ENCODE measurements at places on chromosomes 5 and 9.

DNA sequence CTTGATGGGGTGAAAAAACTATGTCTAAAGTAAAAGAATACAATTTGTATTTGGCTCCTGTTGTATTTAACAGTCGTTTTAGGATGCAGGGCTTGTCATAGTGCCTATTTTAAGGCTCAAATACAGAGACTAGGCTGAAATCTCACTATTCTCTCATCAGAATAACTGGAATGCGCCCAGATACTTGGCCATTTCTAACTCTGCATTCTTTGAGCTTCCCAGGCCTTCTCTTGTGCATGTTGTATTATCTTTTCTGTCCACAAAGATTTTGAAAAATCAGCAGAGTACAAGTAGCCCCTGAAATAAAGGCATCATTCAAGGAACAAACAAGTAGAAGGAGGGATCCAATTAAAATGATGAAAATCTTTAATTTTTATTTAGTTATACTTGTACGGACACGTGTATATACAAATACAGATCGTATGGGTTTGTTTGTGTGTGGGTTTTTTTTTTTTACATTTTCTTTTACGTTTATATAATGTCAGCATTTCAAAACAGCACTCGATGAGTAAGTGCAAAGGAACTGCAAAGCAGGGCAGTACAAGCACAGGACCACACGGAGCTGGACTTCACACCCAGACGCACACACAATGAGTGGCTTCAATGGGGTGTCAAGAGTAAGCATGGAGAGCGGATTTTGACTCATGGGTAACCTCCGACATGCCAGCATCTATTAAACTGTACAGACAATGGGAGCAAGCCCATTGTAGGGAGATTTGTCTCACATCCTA is 294.0 kb downstream of the EFNA5 start:
- no peak for DNase-seq

DNA sequence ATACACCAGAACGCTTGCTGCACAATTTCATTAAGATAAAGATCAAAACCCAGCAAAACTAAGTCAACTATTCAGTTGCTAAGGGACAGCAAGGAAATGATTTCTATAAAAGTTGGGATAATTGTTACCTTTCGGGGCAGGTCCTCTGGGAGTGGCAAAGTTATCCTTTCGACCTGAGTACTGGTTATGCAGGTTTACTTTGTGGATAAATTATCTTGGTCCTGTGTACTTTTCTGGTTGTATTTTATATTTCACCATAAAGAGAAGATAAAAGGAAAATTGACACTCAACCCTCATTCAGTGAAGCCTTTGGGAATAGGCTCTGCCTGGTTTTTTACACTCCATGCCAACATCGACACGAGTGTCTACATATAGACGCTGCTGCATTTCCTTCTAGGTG is 146.5 kb downstream of the SYK start:
- DNase-seq = no peak

DNA sequence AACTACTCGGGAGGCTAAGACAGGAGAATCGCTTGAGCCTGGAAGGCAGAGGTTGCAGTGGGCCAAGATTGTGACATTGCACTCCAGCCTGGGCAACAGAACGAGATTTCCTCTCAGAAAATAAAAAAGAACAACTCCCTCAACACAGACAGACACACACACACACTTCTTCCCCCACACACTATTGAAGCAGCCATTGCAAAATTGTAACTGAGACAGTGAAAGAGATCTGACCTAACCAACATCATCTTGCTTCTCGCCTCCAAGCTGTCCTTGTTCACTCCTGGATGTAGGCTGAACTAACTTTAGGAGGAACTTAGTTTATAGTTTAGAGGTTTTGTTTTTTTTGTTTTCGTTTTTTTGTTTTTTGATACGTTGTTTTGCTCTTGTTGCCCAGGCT is 13.0 kb upstream of the PLIN2 start:
- DNase-seq = no peak

- no peak for DNase-seq
Observed at GRCh38 chr5:9499498-9499876, 46.4 kb downstream of the SEMA5A start.

GRCh38 chr5:17276445-17276844 is 59.0 kb downstream of the BASP1 start:
- DNase-seq = no peak

DNA sequence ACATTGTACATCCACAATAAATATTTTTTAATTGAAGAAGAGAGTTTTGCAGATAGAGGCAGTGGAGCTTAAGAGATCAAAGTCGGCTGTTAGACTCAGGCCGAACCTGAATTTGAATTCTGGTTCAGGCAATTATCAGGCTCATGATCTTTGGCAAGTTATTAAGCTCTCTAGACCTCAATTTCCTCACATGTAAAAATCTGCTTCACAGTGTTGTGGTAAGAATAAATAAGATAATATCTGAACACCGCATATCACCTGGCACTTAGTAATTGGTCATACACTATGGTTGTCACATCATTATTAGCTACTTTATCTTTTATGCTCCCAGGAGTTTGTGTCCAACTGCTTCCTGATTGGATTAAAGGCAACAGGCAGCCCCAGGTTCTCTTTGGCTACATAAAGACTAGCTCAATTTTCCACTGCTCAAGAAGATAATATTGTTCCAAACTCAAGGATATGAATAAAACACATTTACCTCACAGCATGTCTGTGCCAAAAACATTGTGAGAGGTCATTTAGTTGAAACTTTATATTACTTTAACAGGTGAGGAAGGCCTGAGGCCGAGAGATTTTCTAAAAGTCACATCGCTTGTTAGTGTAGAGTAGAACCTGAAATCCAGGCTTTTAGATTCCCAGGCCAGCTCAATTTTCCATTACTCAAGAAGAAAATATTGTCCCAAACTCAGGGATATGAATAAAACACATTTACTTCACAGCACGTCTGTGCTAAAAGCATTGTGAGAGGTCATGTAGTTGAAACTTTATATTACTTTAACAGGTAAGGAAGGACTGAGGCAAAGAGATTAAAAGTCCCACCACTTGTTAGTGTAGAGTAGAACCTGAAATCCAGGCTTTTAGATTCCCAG is 289.2 kb upstream of the PTGER4 start:
- no peak for DNase-seq

DNA sequence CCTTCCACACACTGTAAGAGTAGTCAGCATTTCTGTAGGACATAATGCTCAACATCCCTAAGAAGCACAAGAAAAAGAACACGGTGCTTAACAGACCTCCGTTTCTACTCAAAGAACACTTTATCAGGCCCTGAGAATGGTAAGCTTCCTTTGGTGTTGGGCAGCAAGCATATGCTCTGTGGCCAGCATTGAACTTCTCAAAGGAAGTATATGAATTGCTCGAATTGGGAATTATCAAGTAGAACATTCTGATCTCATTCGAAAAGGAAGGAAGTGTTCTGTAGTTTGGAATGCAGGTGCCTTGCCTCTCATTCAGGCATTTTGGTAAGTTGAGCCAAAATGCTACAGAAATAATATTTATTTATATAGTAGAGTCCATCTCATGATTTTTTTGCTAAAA is 61.0 kb downstream of the C5 start:
- DNase-seq = no peak

- no peak for DNase-seq
Observed at GRCh38 chr9:70924380-70924779, 197.0 kb downstream of the TRPM3 start.

- no peak for DNase-seq
Observed at GRCh38 chr9:128929560-128929959, 8.8 kb downstream of the PHYHD1 start.

DNA sequence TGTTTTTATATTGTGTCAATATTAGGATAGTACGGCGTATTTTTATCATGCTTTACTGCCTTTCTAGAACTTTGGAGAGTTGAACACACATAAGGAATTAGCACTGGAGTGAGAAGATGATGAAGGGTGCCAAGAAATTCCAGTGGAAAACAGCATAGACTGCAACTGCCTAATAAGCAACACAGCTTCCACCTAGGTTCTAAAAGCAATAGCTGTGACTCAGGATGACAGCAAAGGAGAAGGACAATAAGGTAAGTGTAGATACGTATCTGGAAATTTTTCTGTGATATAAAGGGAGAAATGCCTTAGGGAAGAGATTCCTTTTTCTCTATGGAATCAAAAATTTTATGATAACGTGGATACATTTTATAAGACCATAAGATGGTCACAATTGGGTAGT is 7.4 kb downstream of the PTPRD start:
- no peak for DNase-seq

DNA sequence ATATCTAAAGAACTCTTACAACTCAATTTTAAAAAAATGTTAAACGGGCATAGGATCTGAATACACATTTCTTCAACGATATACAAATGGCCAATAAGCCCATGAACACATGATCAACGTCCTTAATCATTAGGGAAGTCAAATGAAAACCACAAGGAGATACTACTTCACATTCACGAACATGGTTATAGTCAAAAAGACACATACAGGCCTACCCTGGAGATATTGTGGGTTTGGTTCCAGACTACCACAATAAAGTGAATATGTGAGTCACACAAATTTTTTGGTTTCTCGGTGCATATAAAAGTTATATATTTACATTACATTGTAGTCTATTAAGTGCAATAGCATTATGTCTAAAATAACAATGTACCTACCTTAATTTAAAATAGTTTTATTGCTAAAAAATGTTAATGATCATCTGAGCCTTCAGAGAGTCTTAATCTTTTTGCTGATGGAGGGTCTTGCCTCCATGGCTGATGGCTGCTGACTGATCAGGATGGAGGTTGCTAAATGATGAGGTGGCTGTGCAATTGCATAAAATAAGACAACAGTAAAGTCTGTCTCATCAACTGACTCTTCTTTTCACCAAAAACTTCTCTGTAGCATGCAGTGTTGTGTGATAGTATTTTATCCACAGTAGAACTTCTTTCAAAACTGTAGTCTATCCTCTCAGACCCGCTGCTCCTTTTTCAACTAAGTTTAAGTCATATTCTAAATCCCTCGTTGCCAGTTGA is 15.1 kb downstream of the AK3 start:
- no peak for DNase-seq

- DNase-seq = no peak
Observed at GRCh38 chr9:118578467-118578866, 790.8 kb downstream of the BRINP1 start.

DNA sequence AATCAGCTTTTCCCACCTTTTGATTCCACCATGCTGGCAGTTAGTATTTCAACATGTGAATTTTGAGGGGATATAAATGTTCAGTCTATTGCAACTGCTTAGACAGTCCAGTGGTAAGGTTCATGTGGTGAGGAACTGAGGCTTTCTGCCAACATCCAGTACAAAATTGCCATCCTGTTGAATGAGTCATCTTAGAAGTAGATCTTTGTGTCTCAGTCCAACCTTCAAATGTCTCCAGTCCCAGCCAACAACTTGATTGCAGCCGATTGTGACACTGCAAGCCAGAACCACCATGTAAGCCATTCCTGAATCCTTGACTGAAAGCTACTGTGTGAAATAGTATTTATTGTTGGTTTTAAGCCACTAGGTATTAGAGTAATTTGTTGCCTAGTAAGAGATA is 331.5 kb upstream of the GRIN3A start:
- DNase-seq = no peak

DNA sequence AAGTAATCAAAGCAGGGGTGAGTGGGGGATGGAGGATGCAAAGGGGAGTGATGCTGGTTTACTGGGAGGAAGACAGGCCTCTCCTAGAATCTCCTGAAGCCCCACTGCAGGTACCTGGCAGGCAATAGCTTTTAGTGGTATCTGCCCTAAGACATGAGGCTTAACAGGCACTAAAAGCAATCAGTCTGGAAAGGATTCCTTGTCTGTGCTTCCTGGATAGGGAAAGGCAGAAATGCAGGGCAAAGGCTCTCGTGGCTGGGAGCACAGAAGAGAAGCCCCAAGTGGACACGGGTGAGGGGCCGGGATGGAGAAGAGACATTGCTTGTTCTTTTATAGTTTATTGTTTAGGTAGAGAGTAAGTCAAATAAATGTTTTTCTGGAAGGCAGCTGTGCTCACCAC is 40.1 kb downstream of the CCNJL start:
- no peak for DNase-seq

GRCh38 chr9:69932901-69933300 is 110.7 kb upstream of the MAMDC2 start:
- DNase-seq = no peak

- no peak for DNase-seq
Observed at GRCh38 chr5:151214614-151215545, 9.0 kb downstream of the CCDC69 start.

DNA sequence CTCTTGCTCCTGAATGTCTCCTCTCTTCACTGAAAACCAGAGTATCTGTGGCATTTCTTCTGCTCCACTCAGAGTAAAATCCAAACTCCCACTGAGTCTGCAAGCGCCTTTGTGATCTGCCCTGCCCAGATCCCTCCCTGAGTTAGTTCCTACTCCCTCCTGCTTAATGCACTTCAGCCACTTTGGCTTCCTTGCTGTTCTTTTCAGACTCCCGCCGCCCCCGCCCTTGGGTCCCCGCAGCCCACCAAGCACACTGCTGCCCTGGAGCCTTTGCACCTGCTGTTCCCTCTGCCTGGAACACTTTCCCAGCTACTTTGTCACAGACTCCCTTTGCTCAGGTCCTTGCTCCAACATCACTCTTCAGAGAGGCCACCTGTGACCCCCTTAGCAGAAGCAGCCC is 127.2 kb upstream of the SLC25A48 start:
- no peak for DNase-seq

DNA sequence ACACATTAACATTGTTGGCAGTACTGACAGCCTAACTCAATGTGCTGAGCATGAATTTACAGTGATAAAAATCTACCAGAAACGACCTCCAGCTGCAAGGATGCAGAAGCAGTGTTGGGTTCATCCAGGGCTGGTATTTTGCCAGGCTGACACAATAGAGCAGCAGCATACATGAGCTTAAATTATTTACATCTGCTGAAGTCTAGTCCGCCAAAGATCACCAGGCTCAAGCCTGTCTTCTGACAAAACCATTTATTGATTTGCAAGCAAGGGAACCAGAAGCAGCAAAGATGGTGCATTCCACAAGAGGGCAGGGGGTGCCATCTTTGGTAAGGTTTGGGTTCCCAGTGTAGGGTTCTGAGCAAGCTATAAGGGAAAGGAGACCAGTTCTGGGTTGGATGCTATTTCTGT is 8.7 kb upstream of the C5orf34 start:
- no peak for DNase-seq

- DNase-seq = no peak
Observed at GRCh38 chr5:44389823-44390143, 563 bp upstream of the FGF10 start.

DNA sequence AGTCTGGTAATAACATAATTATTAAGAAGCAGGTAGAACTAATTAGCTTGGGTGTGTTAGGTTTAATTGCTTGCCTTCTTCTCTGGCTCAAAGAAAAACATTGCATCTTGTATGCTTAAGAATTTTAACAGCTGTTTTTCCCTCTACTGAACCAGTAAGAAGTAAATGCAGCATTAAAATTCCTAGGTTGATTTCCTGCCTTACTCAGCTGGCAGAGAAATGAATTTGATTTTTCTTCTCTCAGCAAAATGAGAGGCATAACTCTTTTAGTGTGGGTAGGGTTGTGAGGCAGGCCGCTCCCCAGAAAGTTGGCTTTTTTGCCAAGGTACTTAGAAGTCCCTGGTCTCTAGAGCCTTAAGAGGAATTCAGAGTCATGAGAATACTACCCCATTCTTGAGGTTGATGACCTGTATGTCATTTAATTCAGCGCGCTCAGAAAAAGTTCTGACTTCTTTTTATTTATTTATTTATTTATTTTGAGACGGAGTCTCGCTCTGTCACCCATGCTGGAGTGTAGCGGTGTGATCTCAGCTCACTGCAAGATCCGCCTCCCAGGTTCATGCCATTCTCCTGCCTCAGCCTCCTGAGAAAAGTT is 302.6 kb downstream of the ARHGEF28 start:
- DNase-seq = no peak

GRCh38 chr9:137614631-137615386 is 4.0 kb upstream of the EHMT1 start:
- DNase-seq = no peak

GRCh38 chr9:22098643-22099332 is 89.7 kb upstream of the CDKN2B start:
- DNase-seq = no peak

Data from occipital lobe (tissue), 3 donors.